ENCODE measurements at places on chromosomes 5 and 9.

DNA sequence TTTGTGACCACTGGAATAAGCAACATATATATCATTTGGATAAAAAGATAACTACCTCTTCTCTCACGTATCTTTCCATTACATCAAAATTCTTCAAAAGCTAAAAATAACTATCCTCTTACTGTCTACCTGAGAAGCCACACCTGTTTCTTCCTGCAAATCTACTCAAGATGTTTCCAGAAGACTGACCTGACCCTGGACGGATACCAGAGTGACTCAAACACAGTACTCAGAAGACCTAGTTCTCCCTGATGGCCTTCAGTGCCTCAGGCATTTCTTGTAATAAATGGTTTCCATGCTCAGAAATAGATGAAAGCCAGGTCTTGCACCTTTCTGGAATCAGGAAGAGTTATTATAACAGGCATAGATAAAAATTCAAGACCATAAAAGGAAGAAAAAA lies 245.9 kb upstream of the PIK3R1 start:
- no peak for DNase-seq

DNA sequence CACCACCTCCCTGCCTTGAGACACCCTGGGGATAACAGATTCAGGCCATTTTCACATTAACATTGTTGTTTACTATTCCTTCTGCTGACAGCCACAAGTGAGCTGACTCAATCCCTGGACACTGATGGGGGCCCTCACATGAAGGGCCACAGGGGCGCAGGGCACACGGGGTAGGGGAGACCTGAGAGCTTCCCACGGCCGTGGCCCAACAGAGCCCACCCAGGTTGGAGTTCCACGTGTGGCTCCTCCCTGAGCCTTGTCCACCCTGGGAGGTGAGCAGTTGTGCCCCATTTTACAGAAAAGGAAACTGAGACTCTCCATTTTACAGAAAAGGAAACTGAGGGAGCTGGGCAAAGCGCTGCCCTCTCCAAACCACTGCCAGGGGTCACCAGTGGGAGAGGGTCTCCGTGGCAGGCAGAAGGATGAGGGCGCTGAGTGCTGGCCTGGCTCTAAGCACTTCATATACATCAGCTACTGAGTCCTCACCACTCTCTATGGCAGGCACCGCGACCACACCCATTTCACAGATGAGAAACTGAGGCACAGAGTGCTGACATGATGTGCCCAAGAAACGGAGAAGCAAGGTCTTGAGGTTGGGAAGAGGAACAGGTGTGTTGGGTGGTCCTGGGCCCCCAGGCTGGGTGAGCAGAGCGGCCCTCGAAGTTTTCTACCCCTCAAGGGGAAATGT lies 2.3 kb downstream of the NINJ1 start:
- no peak for DNase-seq

- DNase-seq = no peak
These were observed 597.8 kb downstream of the EFNA5 start for GRCh38 chr5:107072967-107073366.

DNA sequence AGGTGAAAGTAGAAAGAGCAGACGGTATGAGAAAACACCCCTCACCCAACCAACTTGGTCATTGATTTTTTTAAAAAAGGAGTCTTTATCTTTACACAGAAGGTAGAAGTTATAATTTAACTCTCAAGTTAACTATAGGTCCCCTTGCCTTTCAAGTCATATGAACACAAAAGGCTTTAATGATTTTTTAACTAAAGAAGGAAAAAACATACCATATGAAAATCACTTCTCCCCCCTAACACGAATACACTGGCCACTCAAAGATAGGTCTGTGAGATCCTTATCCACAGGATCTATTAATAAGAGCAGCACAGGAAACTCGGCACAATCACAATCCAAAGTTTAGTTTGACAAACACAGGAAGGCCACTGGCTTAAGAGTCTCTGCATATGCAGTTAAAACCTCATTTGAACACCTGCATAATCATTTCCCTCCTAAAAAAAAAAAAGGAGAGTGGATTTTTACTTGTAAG lies 138.0 kb downstream of the ENC1 start:
- no peak for DNase-seq

GRCh38 chr5:138149530-138149929 lies 10.3 kb upstream of the NME5 start:
- peak; percentile 82 for DNase-seq

DNA sequence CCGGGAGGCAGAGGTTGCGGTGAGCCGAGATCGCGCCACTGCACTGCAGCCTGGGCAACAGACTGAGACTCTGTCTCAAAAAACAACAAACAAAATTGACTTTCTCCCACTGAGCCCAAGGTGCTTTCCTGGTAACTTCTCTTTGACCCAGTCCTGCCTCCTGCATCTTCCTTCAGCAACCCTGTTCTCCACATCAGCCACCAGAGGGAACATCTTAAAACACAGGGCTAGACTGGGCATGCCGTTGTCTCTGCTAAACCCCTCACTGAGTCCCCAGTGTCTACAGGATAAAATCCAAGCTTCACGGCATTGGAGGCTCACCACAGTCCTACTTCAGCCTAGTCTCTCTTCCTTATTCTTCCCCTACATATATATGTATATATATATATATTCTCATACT lies 39.8 kb upstream of the KCNMB1 start:
- DNase-seq = peak; percentile 48

Measured in ELR (cell line).